Fibroblast of lung (primary cell): ENCODE measurements at places on chromosomes 4 and X.

DNA sequence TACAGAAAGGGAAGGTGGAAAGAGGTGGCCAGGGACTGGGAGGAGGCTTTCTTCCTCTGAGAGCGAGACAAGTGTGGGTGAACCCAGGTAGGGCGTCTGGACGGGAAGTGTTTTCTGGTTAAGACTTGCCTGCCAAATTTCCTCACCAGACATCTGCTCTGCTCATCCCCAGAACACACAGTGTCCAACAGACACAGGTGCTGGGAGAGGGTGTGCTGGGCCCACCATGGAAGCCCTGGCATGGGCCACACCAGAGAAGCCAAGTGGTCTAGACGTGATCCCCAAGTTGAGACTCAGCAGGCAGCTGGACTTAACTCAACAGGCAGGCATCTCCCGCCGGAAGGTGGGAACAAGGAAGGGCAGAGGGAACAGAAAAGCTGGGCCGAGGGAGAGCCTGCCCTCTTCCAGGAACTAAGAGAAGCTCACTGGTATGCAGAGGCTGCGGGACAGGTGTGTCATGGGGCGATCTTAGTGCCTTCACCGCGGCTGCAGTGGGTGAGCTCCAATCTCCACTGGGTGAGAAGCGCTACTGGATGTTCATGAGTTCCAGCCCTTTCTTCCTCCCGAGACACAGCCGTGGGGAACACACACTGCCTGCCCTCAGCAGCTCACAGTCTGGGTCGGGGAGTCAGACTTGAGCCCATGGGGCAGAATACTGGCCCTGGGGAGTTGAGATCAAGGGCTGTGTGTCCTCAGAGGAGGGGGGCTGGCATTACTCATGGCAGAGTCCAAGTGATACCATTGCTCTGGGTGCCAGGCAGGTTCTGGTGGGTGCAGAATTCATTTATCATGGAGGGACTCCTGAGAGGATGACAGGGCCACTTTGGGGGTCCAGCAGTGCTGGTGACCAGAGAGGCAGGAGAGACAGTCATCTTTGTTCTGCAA is 110.2 kb downstream of the CPZ start:
- DNase-seq = no peak

DNA sequence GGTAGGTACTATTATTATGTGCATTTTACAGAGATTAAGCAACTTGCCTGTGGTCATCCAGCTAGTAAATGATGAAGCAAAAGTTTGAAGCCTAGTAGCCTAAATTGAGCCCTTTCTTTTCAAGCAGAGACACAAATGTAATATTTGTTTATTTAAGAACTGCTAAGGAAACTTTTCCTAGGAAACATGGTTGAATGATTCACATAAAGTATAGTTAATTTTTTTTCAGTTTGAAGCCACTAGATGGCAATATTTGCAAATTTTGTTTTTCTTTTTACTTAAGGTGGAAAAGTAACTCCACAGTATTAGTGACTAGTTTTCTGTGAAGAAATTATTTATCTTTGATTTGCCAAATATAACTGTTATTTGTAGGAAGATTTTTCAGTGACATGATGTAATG is 52.8 kb upstream of the ANKRD17 start:
- DNase-seq = peak; percentile 41

DNA sequence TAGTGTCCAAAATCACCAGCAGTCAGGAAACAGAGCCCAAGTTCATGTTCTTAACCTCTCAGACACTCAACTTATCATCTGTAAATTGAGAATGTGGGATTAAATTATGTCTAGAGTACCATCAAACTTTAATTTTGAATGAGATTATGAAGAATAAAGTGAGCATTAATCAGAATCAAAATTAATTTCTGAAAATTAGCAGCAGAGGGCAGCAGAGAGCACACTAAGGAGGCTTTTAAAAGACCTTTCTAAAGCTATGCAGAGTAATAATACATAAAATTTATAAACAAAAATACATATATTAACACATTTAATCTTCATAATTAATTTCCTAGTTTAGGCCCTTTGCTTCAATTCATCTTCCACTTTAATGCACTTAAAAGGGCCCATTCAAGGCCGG is 7.1 kb downstream of the TASL start:
- peak; percentile 33 for DNase-seq

DNA sequence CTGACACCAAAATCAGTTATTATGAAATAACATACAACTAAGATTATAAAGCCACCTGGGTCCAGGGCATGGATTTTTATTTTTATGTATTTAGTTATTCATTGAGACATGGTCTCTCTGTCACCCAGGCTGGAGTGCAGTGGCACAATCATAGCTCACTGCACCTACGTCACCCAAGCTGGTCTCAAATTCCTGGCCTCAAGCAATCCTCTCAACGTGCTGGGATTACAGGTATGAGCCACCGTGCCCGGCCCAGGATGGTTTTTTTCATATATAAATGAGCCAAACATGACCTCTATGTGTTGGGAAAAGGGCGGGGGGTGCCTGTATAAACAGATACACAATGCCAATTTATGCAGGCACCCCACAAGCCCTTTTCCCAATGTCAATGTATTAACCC is 24.6 kb downstream of the ZNF630 start:
- no peak for DNase-seq

GRCh38 chrX:10648614-10649013 is 28.2 kb upstream of the MID1 start:
- DNase-seq = peak; percentile 15

DNA sequence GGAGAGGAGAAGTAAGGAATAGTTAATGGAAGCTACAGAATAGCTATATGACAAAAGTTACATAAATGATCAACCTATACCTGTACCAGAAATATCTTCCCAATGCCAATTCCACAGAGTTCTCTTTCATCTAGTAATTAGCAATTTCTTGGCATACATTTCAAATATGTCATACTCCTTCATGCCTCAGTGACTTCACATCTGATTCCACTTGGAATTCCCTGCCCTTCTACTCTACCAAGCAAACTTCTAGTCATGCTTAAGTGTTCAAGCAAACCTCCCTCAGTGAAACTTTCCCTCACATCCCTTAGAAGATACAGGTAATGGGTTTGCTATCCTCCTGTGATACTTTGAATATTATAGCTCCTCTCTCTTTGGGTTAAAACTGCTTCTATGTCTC is 127.1 kb downstream of the KLHL13 start:
- no peak for DNase-seq

DNA sequence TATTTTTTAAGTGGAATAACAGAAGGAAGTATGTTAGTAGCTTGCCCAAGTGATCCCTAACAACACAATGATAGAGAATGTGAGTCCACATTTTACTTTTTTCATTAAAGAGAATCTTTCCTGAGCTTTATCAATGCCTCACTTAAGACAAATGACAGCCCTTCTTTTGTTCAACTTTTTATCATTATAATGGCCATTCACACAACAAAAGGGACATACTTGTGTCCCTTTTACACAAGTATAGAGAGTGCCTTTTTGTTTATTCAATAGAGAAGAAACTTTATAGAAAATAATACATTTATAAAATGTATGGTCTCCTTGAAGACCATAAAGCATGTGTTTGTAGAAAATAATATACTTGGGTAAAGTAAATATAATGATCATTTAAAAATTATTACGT is 96.3 kb downstream of the PDE5A start:
- DNase-seq = no peak

- no peak for DNase-seq
These were observed 15.6 kb downstream of the DOK7 start for GRCh38 chr4:3478446-3479357.

DNA sequence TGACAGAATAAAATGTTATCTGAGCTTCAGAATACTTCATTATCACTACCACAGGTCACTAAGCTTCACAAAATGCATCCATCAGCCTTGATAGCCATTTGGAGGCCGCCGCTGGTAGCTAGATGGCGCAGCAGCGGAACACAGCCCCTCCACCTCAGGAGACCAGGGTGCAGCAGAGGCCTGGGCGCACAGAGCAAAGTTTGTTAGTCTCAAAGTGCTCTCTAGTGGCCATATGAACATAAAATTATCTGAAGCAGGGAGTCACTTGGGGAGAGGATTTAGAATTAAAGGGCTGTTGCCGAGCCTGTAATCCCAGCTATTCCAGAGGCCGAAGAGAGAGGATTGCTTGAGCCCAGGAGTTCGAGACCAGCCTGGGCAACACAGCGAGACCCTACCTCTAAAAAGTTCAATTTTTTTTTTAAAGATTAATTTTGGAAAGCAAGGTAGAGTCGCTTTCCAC is 8.1 kb upstream of the DCTD start:
- DNase-seq = peak; percentile 82

- peak; percentile 58 for DNase-seq
These were observed 37.0 kb downstream of the HTT start for GRCh38 chr4:3111461-3111860.

DNA sequence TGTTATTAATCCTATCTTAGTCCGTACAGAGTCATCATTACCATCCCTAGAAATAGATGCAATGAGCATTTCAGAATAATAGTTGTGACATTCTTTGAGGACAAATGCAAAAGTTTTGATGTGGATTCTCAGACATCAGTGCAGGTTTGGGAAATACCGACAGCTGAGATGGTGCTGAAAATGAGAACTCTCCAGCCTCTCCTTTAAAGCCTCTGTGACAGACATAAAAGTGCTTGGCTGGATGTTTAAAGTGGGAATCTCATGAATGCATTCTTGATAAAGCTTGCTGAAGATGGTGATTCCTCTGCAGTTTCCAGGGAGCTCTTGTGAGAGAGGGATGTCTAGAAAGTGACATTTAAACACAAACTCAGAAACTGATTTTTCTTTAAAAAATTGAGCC is 35.0 kb upstream of the SLC7A11 start:
- DNase-seq = no peak

GRCh38 chr4:38526412-38526811 is 137.6 kb upstream of the KLF3 start:
- no peak for DNase-seq
